Stimulated activated CD8-positive, alpha-beta memory T cell treated with anti-CD3 and anti-CD28 coated beads, Interleukin-15, amount 100 ng/mL, for 48 hours (primary cell): ENCODE measurements at places on chromosomes 5 and 9.

GRCh38 chr5:178356431-178356872, 123.8 kb upstream of the PHYKPL start:
- DNase-seq = no peak

- DNase-seq = no peak
Measured at GRCh38 chr9:76876098-76876497, 29.8 kb downstream of the PRUNE2 start.

DNA sequence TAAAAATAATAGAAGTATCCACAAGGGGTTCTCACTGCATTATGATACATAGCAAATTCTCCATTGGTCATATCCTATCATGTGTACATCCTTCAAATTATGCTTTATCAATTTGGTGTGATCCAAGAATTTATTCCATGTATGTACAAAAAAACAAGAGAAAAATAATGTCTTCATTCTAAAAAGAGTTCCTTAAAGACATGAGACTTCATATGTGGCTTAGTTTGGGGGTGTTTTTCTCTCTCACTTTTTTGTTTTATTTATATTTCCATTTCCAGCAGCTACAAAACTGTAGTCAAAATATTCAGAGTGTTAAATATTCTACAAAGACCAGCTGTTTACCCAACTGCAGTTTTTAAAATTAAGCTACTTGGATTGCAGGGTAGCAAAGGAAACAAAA, 972.0 kb downstream of the DTWD2 start:
- DNase-seq = no peak

DNA sequence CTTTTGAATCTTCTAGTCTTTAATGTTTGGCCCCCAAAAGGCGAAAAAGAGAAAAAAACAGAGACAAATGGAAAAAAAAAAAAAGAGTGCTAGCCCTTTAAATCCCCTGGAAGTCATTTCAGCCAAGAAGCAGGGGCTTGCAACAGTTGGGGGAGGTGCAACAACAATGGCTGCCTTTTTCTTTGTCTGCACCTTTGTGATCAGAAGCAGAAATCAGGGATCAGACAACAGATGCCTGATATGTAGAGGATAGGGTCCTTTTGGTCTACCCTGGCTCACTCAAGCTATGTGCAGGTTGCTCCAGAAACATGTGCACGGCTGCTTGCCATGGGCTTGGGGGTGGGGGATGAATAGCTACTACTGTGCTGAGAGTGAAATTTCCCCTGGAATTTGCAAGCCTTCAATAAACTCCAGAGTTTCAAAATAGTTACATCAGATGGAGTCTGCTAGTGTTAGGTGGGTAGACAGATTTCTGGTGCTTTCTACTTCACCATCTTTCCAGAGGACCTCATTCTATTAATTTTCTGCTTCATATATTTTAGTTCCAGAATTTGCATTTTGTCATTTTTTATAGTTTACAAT, 150.9 kb downstream of the FGF18 start:
- DNase-seq = no peak

DNA sequence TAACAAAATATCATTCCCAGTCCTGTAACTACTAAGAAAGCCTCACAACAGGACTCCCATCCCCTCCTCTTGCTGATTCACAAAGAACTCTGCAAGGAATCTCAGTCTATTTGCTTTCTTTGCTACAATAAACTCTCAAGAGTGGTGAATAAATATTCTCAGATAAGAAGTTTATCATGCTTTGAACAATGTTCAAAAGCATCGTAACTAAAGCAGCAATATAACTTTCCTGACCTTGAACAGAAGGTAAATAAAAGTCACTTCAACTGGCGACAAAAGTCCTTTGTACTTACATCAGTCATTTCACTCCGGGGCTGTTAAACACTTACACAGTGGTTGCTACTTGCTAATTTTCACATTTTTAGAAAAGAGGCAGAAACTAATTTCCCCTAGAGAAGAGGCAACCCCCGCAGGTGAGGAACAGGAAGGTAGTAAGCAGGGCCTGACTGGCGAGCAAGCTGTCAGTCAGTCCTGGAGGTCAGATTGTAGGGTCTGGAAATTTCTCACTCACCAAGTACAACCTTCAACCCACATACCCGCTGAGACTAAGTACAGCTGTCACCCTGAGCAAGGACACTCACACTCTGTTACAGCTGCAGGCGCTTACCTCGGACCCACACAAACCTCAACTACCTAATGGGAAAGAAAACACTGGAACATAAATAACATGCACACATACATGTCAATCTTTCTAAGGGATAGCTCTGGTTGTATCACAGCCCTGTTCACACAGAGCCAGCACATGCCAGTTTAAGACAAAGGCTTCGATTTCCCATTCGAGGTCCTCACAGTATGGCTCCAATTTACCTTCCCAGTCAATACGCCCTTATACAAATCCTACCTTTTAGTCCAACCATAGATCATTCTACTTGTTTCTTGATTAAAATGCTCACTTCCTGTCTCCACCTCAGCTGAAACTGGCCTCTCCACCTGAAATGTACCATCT, 104.6 kb upstream of the RETREG1 start:
- no peak for DNase-seq

DNA sequence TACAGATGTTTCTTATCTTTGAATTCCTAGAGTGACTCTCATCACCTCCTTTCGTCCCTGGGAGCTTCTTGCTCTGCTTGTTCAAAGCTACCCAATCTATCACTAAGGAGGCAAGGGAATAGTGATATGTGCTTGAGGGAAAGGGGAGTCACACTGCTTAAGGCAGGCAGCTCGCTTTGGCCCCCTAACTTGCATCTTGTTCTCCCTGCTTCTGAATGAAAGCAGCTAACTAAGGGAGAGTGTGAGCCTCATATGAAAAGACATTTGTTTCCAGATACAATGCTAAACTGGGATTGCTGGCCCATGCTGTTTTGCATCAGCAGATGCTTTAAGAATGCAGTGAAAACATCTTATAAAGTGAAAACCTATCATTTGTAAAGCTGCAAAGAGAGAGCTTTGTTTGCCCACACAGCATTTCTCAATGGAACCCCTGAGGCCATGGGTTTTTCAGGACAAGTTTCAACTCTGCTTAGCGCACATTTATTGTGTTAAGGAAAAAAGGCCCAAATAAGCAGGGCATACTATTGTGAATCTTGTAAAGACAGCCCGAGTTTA, 367.9 kb upstream of the ADAMTSL1 start:
- no peak for DNase-seq

- no peak for DNase-seq
Measured at GRCh38 chr9:78351816-78352215, 54.9 kb downstream of the PSAT1 start.

DNA sequence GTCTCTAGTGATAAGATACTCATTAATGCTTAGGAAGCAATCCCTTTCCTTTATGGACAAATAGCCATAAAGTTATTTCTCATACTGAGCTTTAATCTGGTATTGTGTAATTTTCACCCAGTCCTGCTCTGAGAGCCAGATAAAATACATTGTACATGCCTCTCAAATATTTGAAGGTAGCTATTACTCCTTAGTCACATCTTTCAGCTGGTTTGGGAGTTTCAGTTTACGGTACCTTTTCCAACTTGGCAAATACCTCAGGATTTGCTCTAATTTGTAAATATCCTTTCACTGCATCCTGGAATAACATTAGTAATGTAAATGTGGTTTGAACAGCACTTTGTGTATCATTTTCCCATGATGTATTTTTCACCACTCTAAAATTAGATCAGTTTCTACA, 47.4 kb downstream of the ABHD17B start:
- no peak for DNase-seq

GRCh38 chr5:173866858-173867679, 21.1 kb upstream of the CPEB4 start:
- no peak for DNase-seq

- DNase-seq = no peak
Measured at GRCh38 chr5:173435447-173435846, 107.2 kb upstream of the STC2 start.

DNA sequence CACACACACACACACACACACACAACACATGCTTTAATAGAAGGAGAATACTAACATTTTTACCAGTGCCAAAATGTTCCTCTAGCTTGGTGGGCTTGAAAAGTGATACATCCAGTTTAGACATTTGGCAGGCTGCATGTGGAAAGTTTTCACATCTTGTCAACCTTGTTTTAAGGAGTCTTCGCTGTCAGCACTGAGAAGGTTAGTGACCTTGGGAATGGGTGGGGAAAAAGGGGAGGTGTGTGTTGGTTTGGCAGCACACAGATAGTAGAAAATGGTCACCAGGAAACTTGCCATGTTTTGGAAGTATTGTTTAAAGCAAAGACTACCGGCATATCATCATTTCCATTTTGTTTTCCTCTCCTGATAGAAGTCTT, 346.5 kb upstream of the ADAMTSL1 start:
- no peak for DNase-seq

DNA sequence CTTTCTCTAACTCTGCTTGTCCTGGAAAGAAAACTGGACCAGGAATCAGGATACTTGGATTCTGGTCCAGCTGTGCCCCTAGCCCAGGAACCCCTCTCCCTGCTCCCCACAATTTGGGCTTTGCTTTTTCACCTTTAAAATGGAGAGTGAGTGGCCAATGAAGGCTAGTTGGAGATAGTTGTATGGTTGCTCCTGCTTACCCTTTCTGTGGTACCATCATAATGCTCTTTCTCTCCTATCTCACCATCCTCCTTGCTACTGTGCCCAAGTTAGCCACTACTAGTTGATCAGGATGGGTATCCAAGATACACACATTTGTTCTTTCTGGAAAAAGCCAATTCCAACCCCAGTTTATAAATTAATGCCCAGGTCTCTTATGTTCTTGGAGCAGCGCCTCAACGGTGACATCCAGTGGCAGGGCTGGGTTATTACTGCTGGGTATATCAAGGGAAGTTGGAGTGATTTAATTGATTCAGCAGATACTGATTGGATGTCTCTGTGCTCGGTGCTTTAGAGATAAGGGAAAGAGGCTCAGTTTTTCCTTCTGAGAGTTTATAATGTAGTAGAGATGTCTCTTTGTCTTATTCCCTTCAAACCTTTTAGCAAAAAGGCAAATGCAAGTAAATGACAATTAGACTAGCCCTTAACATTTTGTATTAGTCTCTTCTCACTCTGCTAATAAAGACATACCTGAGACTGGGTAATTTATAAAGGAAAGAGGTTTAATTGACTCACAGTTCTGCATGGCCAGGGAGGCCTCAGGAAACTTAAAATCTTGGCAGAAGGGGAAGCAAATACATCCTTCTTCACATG, 38.5 kb downstream of the FAXDC2 start:
- peak; percentile 34 for DNase-seq
